ENCODE measurements at places on chromosomes 1 and 21. TPM values are rescaled to one million over a fixed set of nuclear protein-coding genes. Genes with fewer than 3 reads are reported as not detected.

CLCA4 gene
- total RNA-seq: not detected

DNA sequence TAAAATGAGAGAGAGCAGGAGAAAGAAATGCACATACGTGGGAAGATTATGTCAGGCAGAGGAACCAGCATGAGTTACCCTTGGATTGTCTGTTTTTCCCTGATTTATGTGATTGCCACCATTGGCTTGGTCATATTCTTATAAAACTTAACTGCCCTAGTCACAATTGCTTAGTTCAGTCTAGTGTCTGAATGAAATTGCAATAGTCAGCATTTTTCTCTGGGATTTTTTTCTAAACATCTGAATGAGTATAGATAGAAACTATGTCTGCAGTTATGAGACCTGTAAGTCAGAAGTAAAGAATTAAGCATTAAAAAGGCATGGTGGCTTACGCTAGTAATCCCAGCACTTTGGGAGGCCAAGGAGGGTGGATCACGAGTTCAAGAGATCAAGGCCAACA lies 889.8 kb downstream of the PLA2G4A start:
- no peak for DNase-seq

- no peak for DNase-seq
Measured at GRCh38 chr1:214898161-214898560, 184.4 kb upstream of the KCNK2 start.

GRCh38 chr1:40394491-40395172 lies 21.1 kb downstream of the SMAP2 start:
- peak; percentile 78 for DNase-seq

ATAD3B gene
- 13.8 TPM for total RNA-seq

GRCh38 chr1:161096530-161096929 lies 1.6 kb upstream of the KLHDC9 start:
- peak; percentile 54 for DNase-seq

SMIM1 gene
- total RNA-seq: 0.90 TPM

DNA sequence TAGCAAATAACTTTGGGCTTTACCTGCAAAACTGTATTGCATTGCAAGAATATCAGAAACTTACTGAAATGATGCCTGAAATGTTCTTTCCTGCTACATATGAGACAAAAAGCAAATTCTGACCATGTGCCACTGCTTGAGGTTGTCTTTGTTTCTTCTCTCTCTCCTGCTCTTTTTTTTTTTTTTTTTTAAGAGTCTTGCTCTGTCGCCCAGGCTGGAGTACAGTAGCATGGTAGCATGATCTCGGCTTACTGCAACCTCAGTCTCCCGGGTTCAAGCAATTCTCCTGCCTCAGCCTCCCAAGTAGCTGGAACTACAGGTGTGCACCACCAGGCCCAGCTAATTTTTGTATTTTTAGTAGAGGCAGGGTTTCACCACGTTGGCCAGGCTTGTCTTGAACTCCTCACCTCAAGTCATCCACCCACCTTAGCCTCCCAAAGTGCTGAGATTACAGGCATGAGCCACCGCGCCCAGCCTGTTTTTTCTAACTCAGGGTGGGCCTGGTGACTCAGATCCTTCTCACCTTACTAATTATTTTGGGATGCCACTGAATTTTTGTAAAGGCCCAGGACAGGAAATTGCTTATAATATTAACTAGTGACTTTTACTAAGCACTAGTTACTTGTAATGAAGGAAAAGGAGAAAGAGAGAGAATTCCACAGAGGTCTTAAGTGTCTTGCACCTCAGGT lies 35.9 kb downstream of the DNASE2B start:
- no peak for DNase-seq

- no peak for DNase-seq
Measured at GRCh38 chr1:172485626-172486025, 41.8 kb upstream of the PIGC start.

LAPTM5 gene
- not detected for total RNA-seq

BCAR3 gene
- total RNA-seq: 46.4 TPM

NGF gene
- total RNA-seq: 12.5 TPM

GRCh38 chr1:44721485-44722361 lies 9.2 kb downstream of the RNU5D-1 start:
- DNase-seq: peak; percentile 91

DNA sequence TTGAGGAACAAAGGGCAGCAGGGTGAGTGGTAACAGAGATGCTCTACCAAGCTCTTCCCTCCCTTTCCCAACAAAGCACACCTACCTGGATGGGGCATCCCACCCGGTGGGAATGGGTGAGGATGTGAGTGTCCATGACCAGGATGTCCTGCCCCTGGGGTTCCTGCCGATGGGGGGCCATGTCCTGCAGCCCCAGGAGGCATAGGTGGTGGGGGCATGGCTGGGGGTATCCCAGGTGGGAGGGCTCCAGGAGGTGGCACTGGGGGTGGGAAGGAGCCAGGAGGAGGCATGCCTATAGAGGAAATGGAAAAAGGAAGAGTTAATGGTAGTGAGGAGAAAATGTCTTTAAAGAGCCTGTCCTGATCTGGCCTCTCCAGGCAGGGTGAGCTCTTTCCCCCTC lies 1.9 kb downstream of the SF3B4 start:
- DNase-seq: no peak

INSRR gene
- total RNA-seq: not detected

GRCh38 chr1:6168947-6169586 lies 11.1 kb downstream of the CHD5 start:
- no peak for DNase-seq

DNA sequence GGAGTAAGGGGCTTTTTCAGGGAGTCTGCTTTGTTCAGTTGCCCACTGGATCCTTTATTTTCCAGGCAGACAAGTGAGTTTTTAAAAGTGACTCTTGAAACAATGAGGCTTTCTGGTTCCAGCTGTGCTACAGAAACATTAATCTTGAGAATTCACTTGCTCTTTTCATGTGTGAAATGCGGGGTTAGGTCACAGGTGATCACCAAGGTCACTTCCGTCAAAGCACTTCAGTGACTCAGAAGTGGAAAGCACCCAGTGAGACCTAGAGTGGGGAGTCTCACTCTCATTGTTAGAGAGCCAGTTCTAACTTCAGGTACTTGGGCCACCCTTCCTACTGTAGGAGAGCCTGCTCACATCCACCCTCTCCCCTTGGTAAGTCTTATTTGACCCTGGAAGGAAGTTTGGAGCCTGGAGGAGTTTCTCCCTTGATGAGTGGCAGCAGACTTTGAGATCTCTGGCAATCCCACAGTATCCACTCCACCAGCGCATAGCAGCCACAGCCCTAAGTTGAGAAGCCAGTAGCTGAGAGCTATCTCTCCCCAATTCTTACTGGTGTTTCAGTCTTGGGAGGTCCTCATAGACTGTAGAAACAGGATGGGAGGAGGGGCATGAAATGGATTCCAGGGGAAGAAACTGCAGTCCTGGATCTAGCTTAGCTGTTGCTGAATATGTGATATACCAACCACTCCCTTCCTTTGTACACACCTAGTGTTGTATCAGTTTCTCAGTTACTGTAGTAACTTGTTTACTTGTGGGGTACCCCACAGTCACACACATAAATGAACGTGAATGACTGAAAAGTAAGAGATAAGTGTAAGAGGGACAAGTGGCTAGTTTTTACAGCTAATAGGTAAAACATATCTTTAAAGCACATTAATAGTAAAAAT lies 3.1 kb downstream of the TACSTD2 start:
- DNase-seq: no peak

HCN3 gene
- total RNA-seq: 0.36 TPM

DNA sequence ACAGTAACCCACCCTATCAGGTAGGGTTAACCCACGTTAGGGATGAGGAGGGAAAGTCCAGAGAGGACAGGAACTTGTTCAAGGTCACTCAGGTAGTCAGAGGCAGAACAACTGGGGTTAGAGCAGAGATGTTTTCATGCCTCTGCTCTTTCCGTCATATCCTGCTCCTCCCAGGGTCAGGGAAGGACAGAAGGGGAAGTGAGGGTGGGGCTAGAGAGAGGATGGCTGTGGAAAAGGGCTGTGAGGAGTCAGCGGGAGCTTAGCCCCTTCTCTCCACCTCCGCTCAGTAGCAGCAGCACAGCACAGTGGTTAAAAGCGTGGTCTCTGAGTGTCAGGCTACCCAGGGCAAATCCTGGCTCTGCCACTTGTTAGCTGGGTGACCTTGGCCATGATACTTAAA lies 36.5 kb downstream of the DDX20 start:
- no peak for DNase-seq

DNA sequence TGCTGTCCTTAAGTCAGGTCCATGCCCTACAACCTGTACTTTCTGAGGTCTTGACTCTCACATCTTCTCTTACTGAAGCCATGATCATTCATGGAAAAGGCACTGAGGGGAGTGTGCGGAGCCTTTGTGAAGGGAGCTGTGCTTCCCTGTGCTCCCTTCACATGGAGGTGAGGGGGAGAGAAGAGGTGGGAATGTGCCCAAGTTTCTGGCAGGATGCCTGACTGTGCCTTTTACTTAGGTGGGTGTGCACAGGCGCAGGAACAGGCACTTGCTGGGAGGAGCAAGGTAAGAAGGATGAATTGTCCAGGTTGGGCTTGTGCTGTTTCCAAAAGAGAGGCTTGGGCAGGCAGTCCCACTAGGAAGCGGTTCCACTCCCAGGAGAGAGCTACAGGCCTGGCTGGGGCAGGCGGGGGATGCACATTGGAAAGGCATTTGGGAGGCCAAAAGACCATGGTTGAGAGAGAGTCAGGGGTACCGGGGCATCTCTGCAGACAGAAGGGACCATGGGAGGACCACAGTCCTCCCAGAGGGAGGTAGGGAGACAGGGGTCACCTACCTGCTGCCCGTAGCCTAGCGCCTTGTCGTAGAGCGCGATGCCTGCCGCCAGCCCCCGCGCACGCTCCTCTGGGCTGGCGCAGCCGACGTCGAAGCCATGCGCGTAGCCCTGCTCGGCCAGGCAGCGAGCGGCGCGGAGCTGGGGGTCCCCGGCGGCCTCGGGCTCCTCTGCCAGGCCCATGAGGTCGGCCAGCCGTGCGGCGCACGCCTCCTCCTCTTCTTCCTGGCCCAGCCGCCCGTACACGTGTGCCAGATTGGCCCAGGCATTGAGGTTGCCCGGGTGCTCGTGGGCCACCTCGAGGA lies 853 bp downstream of the TTC22 start:
- no peak for DNase-seq

DNA sequence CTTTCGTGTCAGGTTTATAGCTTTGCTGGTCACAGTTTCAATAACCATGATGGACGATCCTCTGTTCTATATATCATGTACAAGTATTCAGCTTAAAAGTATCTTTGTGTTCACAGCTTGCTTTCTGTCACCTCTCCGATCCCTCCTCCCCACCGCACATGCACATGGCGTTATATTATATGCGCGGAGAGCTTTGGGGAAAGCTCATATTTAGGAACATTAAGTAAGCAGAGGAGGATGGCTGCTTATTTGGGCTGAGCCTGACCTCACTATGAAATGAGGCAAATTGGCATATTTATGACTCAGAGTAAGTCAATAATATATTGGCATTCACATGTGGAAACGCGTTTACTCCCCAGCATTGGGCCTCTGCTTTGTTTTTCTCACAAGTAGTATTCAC lies 360.5 kb downstream of the HLX start:
- no peak for DNase-seq

- DNase-seq: peak; percentile 42
Measured at GRCh38 chr1:12014141-12014991, 4.9 kb upstream of the MIIP start.

GRCh38 chr21:17201741-17202260 lies 311.0 kb upstream of the CXADR start:
- DNase-seq: no peak

GRCh38 chr1:232707142-232707541 lies 77.2 kb upstream of the SIPA1L2 start:
- DNase-seq: no peak

- DNase-seq: no peak
Measured at GRCh38 chr21:40595806-40596205, 251.2 kb downstream of the DSCAM start.

- DNase-seq: no peak
Measured at GRCh38 chr1:184576822-184577221, 177.8 kb downstream of the EDEM3 start.

ZBTB40 gene
- total RNA-seq: 8.9 TPM

- DNase-seq: no peak
Measured at GRCh38 chr1:111199329-111199728, 1.1 kb downstream of the DENND2D start.

DNA sequence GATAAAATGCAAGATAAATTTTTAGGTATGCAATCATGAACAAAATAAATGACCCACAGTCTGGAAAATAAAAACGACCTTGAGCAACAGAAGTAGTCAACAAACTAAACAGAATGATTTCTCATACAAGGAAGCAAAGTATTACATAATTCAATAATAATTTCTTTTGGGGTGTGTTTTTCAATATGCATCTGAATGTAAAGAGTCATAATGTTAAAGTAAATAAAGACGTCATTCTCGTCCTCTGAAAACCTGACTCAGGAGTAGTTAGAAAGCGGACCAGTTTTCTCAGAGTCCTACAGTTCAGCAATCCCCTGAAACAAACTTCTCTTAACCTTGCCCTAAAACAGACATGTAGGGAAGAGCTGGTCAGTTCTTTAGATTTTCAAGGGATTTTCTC lies 18.6 kb downstream of the CDC42BPA start:
- peak; percentile 59 for DNase-seq

GRCh38 chr1:9101510-9102146 lies 27.3 kb downstream of the GPR157 start:
- peak; percentile 68 for DNase-seq

DNA sequence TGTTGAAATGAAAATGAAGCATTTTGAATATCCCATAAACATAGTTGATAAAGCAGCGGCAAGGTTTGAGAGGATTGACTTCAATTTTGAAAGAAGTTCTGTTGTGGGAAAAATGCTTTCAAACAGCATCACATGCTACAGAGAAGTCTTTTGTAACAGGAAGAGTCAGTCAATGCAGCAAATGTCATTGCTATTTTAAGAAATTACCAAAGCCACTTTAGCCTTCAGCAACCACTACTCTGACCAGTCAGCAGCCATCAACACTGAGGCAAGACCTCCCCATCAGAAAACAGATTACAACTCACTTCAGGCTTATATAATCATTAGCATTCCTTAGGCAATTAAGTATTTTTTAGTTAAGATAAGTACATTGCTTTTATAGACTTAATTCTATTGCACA lies 33.8 kb upstream of the FCRL3 start:
- DNase-seq: no peak

S100A7A gene
- not detected for total RNA-seq

GRCh38 chr1:36327421-36328087 lies 4.1 kb upstream of the EVA1B start:
- DNase-seq: peak; percentile 80

ALPL gene
- total RNA-seq: 0.56 TPM

DNA sequence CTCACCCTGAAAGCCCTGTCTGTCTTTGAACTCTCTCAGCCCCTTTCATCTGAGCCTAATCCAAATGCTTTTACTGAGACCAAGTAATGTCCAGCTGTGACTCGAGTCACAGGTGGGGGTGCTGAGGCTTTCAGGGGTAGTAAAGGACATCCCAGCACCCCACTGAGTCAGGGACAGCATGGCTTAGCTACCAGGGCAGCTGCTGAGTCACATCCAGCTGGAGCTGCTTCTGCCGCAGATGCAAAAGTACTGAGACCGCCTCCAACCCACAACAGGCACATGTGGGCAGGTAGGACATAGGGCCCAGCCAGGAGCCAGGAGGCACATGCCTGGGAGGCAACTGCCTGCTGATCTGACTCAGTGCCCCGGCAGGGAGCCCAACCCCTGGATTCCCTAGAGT lies 6.7 kb upstream of the VSIG8 start:
- peak; percentile 86 for DNase-seq

GRCh38 chr1:22418933-22419382 lies 32.7 kb upstream of the ZBTB40 start:
- peak; percentile 59 for DNase-seq

All from IMR-90 (cell line).